COR-L47 (cell line): ENCODE measurements at places on chromosomes 7 and 10.

- DNase-seq: no peak
These were observed 425.1 kb upstream of the LRGUK start for GRCh38 chr7:133702078-133702477.

DNA sequence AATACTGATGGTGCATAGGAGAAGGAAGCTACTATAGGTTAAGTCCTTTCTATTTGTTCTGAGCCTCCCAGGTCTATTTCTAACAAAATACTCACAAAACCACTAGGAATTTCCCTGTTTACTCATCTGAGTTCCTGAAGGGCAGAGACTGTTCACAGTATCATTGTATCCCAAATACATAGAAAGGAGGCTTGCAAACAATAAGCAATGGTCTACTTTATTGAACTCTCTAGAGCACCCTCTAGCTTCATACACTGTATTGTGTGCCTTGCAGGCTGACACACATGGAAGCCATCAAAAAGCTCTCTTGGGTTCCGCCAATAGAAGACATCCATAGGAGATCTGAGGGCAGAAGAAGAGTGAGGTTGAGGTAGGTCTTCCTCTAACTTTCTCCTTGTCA is 826.1 kb downstream of the GRM8 start:
- no peak for DNase-seq

- DNase-seq: no peak
These were observed 72.9 kb upstream of the ARMC3 start for GRCh38 chr10:22854935-22855421.

DNA sequence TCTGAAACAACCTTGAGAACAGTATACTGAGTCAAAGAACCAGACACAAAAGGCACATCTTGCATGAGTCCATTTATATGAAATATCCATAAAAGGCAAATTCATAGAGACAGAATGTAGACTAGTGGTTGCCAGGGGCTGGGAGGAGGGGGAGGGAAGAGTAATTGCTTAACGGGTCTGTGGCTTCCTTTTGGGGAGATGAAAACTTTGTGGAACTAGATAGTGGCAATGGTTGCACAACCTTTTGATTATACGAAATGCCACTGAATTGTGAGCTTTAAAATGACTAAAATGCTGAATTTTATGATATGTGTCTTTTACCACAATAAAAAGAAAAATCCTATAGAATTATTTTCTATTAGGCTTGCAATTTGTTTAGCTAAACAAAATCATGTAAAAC is 16.8 kb downstream of the ADRB1 start:
- no peak for DNase-seq

DNA sequence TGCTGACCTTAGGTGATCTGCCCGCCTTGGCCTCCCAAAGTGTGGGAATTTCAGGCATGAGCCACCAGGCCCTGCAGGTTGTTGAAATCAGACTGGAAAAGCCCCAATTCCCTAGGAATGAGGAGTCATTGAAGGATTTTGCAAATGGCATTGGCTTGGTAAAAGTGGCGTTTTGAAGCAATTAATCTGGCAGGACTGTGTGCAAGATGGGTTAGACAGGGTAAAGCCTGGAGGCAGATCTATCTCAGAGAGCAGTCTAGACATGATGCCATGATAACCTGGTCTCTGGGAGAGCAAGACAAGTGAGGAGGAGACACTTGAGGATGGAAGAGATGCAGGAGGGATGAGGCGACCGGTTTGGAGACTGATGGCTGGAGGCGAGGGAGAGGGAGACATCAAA is 45.7 kb upstream of the UBE2H start:
- no peak for DNase-seq

DNA sequence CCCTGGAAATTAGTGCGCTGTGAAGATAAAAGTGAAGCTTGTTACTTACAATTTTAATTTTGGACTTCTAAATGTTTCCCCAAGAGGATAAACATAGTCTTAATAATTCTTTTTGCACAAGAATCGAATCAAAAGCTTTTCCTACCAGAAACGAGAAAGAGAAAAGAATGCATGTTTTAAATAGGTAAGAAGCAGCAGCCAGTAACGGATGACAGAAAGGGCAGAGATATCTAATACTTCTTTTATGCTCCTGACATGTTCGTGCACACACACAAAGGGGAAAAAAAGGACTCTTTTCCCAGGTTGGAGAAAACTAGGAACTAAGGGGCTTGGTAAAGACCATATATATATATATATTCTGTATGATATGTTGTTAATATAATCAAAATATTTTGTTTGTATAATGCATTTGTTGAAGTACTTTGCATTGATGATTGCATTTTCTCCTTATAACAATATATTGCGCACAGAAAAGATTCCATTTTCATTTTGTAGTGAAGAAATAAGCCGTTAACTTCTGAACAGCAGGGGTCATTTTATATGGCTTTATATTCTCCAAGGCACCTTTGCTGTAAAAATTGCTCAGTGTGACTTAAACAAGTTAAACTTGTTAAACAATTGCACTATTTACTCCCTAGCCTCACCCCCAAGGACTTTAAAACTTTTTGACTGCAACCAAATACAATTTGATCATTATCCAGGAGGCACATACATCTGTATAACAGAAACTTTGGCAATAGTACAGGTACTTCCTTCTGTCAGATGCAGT is 2.2 kb downstream of the PRKAR2B start:
- no peak for DNase-seq

DNA sequence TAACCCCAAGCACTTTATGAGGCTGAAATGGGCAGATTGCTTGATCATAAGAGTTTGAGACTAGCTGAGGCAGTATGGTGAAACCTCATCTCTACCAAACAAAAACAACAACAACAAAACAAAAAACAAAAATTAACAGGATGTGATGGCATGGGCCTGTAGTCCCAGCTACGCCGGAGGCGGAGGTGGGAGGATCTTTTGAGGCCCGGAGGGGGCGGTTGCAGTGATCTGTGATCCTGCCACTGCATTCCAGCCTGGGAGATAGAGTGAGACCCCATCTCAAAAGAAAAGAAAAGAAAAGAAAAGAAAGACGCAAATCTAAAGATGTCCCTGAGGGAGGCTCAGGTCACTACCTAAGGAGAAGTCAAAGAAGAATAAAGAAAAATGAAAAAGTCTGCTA is 35.3 kb upstream of the AGR2 start:
- no peak for DNase-seq

GRCh38 chr10:99920901-99921300 is 88.8 kb downstream of the DNMBP start:
- DNase-seq: no peak

DNA sequence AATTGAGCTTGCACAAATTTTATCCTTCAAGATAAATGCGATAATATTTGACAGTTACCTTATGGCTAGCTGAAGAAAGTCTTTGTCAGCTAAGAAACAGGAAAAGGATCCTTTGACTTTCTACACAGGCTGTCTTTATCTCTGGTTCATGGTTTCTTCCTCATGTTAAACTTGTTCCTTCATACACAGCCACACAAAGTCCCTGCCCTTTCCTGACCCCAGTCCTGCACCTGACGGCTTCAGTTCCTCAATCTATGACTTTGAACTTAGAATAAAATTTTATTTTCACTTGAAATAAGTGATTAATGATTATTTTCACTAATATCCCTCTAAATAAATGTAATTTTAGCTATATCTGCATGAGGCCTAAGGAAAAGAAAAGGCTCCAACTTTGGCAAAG is 77.8 kb upstream of the PRSS1 start:
- DNase-seq: no peak

DNA sequence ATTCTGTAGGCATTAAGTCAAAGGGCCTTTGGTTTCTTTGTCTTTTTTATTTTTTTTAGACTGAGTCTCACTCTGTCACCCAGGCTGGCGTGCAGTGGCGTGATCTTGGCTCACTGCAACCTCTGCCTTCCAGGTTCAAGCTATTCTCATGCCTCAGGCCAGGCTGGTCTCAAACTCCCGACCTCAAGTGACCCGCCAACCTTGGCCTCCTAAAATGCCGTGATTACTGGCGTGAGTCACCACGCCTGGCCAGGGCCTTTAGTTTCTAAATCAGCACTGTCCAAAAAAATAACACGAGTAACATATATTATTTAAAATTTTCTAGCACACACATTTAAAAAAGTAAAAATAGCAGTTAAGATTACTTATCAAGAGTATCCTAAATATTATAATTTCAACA is 11.1 kb upstream of the ACSL5 start:
- DNase-seq: no peak

DNA sequence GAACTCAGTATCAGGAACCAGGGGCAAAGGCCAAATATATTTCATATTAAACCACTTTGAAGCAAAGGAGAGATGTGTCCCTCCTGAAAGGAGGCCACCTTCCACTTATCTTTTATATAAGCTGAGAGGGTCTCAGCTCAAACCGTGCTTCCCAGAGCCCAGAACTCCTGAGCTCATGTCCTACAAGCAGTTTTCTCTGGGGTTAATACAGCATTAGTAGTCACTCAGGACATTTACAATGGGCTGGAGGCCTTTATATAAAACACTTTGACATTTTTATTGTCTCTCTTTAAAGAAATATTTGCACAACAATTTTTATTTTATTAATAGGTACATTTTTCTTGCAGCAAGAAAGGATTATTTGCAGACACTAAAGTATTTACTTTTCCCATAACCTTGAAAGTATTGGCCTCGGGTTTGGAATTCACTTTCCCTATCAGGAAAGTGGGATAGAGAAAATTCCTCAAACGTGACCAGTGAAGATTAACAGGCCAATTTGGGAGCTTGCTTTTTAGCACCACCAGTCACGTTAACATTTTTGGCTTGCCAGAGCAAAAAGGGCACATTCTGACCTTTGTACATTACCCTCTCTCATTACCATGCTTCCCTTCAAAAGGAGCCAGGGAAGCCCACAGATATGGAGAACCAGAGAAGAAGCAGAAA is 464.9 kb upstream of the NRP1 start:
- DNase-seq: no peak

DNA sequence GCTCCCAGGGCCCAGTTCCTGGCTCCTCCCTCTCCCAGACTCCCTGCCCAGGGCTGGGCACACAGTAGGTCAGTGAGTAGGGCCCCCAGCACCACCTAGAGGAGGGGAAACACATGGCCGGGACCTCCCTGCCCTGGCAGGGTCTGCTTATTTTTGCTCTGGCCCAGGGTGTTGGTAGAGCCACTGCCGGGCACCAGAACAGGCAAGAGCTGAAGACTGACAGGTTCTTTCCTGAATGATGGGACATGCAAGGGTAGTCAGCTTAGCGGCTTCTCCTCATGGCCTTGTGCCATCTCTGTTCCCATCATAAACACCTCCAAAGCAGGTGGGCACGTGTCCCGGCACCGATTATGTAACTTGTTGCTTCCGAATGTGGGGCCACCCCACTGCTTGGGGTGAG is 86.5 kb downstream of the NEURL1 start:
- no peak for DNase-seq

GRCh38 chr7:2149672-2150444 is 82.9 kb downstream of the MAD1L1 start:
- DNase-seq: no peak

GRCh38 chr10:72747521-72747920 is 55.6 kb downstream of the MCU start:
- no peak for DNase-seq

GRCh38 chr7:84188786-84189405 is 5.7 kb downstream of the SEMA3A start:
- DNase-seq: peak; percentile 24

- no peak for DNase-seq
These were observed 25.8 kb downstream of the SFTPD start for GRCh38 chr10:79923145-79923544.

DNA sequence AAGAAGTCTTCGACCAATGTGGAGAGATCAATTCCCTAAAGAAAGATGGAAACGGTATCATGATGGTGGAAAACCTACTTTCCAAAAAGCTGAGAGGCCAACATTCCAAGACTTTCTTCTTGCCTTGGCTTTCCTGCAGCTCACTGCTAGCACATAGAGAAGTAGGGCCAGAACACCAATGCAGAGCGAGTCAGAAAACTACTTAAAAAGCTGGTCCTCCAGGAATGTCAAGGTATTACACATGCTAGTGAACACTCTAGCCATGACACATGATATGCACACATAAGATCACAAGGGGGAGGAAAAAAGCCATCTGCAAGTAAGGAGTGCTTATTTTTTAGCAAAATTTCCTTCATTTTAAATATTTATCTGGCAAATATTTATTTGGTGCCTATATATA is 22.7 kb downstream of the GPAM start:
- DNase-seq: no peak

DNA sequence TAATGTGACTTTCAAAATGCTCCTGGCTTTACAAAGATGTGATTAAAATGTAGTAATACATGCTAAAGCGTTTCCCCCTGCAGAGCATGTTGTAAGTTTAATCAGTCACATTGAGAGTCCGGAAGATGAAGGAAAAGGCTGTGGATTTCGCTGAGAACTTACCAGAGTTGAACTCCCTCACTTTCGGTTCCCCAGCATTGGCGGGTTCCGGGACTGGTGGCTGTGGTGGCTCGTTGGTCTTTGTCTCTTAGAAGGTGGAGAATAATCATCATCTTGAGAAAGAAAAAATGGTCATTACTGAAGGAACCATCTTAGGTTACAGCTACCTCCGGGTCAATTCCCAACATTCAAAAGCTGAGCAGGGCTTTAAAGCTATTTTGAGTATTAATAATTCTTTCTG is 9.6 kb upstream of the NUPR2 start:
- no peak for DNase-seq

DNA sequence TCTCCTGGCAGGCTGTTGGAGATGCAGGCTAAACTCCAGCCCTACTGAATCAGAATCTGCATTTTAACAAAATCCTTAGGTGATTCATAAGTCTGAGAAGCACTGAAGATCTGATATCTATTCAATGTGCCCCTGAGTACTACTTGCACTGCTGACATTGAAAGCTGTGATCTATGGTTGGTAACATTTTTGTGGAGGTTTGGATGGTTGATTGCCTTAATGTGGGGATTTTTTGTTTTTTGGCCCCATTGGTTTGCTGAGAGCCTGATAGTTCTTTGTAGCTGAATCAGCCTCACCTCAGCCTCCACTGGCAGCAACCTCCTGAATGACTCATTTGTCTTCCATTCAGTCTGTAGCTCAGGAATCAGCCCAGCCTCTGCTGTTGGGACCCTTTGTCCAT is 14.7 kb upstream of the LRRN3 start:
- DNase-seq: no peak

DNA sequence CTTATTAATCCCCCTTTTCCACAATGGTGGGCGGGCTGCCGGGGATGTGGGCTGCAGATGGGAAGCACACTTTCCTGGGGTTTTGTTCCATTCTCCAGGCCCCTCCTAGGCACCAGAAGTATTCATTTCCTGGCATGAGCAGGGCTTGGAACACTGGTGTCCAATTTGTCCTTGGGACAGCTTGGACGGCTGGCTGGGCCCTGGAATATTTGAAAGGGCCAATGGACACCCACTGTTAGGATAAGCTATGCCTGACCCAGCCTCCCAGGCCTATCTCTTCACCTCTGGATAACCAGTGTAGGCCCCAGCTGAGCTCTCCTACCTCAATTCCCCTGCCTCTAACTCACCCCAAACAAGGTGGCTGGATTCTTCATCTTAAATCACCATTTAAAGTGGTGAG is 354.9 kb downstream of the PTEN start:
- DNase-seq: no peak

- DNase-seq: no peak
These were observed 317.3 kb downstream of the PRPF18 start for GRCh38 chr10:13904064-13904463.

DNA sequence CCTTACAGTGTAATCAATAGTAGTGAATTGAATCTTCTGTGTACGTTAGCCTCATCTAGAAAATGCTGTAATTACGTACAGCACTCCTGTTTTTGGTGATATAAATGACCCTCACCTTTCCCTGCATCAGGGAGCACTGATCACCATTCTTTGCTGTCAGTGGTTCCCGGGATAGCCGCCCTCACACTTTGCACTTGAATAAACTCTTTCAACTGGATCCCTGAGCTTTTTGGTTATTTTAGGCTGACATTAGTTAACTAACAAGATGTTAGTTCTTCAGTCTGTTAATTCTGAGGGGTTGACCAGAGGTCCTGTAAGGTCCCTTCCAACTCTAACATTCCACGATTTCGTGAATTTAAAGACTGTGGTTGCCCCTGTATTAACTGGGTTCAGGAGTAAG is 23.4 kb upstream of the ZC3HAV1 start:
- DNase-seq: no peak
